ENCODE measurements at places on chromosomes 4 and X.

DNA sequence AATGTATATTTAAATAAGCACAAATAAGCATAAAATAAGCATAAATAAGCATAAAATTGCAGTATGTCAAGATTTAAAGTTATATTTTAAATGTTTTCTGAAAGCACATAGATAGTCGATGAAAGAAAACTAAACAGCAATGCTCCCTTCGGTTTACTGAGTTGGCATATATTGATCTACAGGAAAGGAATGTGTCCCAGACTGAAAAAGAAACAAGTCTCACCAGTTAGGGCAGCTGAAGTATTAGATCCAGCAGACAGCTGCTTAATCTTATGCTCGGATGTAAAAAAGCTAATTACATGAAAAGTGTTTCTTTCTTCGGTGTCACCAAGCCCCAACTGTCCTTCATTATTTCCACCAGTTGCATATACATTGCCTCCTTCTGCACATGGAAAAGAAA, 8.7 kb downstream of the RPGR start:
- no peak for DNase-seq

DNA sequence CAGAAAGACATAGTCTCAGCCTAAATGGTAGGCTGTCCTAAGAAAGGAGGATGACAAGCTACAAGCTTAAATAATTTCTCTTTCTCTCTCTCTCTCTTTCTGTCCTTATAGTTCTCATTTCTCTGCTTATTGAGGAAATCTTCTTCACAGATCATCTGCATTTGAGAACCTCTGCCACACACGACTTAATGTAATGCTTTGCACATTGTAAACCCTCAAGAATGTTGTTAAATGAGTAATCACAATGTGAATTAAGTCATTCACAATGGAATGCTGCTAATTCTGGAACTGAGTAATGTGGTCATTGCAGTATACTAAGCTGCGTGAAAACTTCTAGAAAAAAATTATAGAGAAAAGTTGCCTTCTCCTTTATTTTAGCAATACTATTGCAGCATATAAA, 508.9 kb upstream of the FTHL17 start:
- DNase-seq, result no peak

- DNase-seq, result no peak
Measured at GRCh38 chr4:174037631-174038030, 245.8 kb downstream of the FBXO8 start.

DNA sequence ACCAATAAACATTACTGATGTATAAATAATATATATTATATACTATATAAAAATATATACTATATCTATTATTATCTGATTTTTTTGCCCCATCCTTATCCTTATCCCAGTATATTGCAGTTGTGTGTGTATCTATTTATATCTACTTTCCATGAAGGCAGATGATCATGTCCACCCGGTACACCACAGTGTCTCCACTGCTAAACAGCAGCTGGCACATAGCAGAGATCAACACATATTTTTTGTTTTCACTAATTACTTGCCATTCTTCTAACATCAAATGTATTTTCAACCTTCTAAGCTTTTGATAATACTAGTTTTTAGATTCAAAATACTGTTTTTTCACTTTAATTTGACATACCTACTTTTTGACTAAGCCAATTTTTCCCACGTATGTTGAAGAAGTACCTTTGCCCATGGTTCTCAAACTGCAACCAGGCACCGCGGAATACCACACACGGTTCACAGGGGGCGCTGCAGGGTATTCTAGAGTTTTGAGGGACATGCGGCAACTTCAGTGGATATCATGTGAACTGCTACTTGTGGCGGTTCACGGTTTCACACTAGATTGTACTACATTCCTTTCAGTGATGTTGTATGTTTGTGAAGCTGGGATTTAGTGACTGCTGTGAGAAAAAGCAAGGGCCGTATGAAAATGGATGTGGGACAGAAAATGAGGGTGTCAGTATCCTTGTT, 182.5 kb upstream of the NPY2R start:
- DNase-seq, result no peak

GRCh38 chrX:265502-265901, 15.7 kb upstream of the PLCXD1 start:
- no peak for DNase-seq

DNA sequence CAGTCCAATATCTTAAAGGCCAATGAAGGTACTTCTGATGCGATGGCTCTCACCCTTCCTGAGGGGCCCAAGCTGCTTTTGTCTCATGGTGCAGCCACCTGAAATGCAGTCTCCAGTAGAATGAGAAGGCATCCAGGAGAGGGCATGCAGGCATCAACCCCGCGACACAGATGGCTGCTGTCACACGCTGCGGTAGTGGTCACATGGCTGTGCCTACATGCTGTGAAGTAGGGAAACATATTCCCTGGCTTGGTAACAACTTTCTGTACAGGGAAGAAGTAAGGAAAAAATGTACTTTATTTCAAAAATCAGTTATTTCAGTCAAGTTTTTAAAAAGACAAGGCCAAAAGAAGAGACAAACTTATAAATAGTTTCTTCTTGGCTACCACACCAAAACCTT, 139.9 kb downstream of the TRIML1 start:
- no peak for DNase-seq

DNA sequence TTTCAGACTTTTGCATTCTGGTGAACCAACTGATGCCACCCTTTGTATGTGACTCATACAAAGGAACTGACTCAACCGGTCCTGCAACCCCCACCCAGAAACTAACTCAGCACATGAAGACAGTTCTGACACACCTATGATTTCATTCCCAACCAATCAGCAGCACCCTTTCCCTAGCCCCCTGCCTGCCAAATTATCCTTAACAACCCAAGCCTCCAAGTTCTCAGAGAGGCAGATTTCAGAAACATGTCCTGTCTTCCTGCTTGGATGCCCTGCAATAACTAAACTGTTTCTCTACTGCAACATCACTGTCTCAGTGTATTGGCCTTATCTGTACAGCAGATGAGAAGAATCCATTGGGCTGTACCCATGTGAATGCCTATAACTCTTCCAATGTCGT, 284.7 kb downstream of the CAMK2D start:
- no peak for DNase-seq

- no peak for DNase-seq
Measured at GRCh38 chr4:127870688-127871087, 10.0 kb upstream of the PLK4 start.

DNA sequence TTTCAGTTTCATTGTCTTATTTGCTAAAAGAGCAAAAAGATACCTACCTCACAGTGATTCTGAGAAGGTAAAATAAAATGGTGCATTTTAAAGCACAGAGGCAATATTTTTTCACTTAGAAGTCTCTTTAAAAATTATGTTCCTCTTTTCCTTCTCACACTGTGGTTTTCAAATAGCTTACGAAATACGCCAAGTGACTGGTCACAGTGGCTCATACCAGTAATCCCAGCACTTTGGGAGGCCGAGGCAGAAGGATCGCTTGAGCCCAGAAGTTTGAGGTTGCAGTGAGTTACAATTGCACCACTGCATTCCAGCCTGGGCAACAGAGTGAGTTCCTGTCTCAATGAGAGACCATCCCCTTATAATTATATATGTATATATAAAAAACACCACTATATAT, 372.6 kb downstream of the FBXO8 start:
- no peak for DNase-seq

- DNase-seq, result no peak
Measured at GRCh38 chr4:169869490-169869889, 111.7 kb upstream of the HPF1 start.

DNA sequence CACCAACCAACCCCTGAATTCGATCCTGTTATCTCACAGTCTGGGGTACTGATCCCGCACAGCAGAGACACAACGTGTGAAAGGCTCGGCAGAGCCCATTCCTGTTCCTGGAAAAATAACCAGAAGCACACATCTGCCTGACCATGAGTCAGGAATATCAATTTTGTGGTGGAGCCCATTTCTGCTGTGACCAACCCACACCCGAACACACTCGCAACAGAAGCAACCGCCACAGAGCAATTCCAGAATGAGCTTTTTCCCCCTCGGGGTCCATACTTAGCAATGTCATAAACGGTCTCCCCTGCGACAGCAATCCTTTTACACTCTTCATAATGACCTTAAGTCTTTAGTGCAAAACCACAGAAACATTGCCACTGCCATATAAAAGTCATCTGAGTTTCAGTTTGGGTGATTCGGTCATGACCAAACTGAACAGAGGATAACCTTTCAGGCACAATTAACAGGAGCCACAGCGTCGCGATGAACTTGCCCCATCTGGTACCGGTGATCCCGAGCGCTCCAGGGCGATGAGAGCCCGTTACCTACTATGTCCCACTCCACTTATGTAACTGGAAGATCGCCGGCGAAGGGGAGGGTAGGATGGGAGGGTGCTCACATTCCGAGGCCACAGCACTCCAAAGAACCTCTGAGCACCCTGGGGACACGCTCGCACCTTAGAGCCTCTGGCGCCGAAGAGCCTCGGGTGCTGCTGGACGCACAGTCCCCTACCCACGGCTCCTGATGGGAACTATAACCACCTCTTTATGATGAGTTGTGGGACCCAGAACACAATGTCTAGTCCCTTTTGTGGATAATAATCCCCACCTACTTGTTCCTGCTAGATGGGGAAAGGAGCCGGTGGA, 1.1 kb downstream of the MECP2 start:
- no peak for DNase-seq

GRCh38 chrX:11756354-11757318, 1.4 kb upstream of the MSL3 start:
- DNase-seq, result no peak

DNA sequence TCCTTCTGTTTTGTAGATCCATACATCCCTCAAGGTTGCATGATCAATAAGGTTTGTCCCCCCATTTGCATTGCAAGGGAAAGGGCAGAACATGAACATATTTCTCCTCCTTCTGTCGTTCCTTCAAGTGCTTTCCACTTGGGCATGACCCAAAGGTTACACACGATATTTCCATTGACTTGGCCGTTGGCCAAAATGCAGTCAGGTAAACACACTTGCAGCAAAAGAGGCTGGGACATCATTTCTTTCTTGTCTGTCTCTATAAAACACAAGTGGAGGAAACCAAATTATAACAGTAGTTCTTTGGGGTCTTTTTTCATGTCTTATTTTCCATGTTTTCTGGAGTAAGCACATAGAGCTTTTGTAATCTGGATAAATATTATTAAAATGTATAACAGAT, 156.1 kb downstream of the FRAS1 start:
- no peak for DNase-seq

- DNase-seq, result no peak
Measured at GRCh38 chr4:94804650-94805049, 46.9 kb downstream of the BMPR1B start.

DNA sequence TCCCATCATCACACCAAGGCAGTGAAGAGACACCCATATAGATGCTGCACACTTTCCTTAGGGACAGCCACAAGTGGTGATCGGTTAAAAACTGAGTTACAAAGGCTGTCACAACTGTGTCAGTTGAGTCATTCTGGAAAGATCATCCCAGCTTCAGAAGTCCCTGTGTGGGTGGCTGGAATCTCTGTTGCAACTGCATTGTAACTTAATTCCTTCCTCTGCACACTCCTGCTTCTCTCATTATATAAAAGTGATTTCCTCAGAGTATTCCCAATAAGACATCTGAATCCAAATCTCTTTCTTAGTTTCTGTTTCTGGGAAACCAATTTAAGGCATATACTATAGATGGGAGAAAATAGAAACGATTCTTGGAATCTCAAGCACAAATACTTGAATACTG, 88.1 kb downstream of the FSTL5 start:
- DNase-seq, result no peak

- no peak for DNase-seq
Measured at GRCh38 chrX:43840265-43840664, 42.0 kb downstream of the MAOB start.

- no peak for DNase-seq
Measured at GRCh38 chr4:42410446-42410845, 13.2 kb downstream of the SHISA3 start.

DNA sequence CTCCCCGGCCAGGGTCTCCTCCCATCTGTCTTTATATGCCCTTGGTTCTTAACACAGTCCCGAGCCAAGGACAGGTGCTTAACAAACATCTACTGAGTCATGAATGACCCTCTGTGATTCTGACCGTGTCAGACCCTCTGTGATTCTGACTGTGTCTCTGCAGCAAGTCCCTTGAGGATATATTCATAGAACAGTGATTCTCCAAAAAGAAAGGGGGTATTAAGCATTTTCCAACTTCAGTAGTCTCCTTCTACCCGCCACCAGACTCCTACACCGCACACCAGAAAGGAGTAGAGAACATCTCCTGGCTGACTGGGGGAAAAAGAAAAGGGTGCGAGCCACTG, 13.6 kb downstream of the ACSL1 start:
- peak; percentile 13 for DNase-seq

Data from suprapubic skin (tissue), 4 donors.